ENCODE measurements at places on chromosomes 4 and X. TPM values are rescaled to one million over a fixed set of nuclear protein-coding genes. Genes with fewer than 3 reads are reported as not detected.
A peak's percentile ranks its signal among the peaks of the same experiment; 100 is the strongest.

- no peak for DNase-seq
Measured at GRCh38 chr4:171087089-171087488, 726.1 kb upstream of the GALNTL6 start.

Gene SEPSECS
- 4.7 TPM for total RNA-seq

DNA sequence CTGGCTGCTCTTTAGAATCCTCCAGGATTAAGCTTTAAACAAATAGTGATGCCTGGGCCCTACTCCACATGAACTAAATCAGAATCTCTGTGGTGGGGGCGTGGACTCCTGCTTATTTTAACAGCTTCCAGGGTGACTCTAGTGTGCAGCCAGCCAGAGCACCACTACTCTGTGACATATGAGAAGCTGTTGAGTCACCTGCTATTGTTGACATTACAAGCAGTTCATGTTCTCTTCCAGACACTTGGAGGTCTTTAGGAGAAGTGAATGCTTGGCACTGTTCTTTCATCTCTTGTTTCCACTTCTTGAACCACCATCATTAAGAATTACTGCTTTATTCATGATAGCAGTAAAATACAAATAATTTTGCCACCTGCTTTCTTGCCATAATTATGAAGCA, 426 bp upstream of the C4orf51 start:
- DNase-seq = peak; percentile 90

- DNase-seq = no peak
Measured at GRCh38 chr4:85829276-85830051, 354.5 kb downstream of the ARHGAP24 start.

DNA sequence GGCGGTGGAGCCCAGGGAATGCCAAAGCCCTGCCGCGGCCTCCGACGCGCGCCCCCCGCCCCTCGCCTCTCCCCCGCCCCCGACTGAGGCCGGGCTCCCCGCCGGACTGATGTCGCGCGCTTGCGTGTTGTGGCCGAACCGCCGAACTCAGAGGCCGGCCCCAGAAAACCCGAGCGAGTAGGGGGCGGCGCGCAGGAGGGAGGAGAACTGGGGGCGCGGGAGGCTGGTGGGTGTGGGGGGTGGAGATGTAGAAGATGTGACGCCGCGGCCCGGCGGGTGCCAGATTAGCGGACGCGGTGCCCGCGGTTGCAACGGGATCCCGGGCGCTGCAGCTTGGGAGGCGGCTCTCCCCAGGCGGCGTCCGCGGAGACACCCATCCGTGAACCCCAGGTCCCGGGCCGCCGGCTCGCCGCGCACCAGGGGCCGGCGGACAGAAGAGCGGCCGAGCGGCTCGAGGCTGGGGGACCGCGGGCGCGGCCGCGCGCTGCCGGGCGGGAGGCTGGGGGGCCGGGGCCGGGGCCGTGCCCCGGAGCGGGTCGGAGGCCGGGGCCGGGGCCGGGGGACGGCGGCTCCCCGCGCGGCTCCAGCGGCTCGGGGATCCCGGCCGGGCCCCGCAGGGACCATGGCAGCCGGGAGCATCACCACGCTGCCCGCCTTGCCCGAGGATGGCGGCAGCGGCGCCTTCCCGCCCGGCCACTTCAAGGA, at the start of gene FGF2:
Gene FGF2 (plus strand): TSS at position 279 of the 705 bp plus-strand sequence. CDS start 344 bp downstream, at position 623.
- no peak for DNase-seq

Gene MAN2B2
- total RNA-seq = 11.9 TPM

Gene CYTL1
- total RNA-seq = 103 TPM

Gene MAGEA10
- total RNA-seq = not detected

Gene SMIM10
- total RNA-seq = 7.6 TPM

DNA sequence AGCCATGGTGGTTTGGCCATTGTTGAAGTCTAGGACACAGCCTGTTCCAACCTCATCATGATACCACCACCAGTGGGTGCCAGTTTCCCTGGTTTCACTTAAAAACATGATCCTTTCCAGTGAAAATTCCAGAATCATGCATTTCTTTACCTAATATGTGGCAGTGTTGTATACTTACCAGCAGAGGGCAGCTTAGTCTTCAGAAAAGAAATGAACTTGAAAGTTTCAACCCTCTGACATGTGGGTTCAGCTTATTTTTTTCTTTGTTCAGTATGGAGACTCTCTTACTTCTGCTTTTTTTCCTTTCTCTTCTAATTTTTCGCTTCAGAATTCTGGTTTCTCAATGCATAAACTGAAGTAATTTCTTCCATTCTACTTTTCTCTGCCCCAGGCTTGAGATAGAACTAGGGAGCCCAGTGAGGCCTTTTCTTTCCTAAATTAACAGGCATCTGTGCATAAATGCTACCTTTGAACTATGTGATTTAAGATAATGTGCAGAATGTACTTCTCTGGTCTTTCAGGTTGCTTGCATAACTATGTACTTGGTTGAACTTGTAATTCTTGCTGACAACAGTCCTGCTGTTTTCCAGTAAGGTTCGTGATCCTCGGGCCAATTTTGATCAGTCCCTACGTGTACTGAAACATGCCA, 10.7 kb downstream of the LIAS start:
- peak; percentile 93 for DNase-seq

DNA sequence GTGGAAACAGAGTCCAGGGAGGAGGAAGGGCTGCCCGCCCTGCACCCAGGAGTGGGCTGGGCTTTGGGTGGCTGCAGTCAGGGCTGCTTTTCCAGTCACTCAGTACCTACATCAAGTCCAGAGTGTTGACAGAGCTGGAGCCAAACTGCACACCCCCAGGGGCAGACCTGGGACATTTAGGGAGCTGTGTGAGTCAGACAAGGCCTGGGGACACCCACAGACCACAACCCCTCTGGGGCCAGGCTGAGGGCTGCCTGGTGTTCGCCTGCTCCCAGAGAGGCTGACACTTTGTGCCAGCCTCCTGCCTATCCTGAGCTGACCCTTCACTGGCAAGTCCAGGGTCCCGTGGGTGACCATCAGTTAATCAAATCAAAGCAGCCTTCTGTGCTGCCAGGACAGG, 240.0 kb downstream of the BCOR start:
- peak; percentile 13 for DNase-seq

Measured in H4 (cell line).